CD4-positive, alpha-beta T cell treated with Interleukin-10 for 1 hour (primary cell): ENCODE measurements at places on chromosomes 7 and 10.

DNA sequence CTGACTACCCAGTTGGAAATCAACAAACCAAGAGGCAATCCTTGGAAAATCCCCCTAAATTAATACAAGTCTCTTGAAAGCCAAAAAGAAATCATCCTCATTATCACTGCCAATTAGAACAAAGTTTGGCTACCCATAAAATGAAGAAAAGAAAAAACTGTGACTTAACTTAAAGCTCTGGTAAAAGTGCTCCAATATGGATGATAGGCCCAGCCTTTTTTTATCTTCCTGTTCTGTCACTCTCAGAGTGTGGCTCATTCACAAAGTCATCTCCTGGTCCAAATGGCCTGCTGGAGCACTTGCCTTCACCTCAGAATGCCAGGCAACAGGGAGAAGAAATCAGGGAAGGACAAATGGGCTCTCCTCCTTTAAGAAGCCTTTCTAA is 155.1 kb upstream of the GHITM start:
- DNase-seq = no peak

DNA sequence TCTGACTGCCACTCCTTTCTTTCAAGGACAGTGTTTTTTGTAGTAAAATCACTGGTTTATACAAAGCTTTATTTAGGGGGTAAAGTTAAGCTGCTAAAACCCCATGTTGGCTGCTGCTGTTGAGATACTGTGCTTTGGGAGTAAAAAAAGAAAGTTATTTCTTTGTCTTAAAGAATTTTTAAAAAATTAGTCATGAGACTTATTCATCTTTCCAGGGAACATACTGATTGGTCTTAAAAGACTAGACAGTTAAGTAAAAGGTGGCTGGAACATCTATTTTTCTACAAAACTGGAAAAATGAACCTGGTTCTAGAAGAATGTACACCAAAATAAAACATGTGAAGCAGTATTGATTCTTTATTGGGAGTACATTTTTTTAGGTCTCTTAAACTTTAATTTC is 20.6 kb downstream of the BBIP1 start:
- no peak for DNase-seq

DNA sequence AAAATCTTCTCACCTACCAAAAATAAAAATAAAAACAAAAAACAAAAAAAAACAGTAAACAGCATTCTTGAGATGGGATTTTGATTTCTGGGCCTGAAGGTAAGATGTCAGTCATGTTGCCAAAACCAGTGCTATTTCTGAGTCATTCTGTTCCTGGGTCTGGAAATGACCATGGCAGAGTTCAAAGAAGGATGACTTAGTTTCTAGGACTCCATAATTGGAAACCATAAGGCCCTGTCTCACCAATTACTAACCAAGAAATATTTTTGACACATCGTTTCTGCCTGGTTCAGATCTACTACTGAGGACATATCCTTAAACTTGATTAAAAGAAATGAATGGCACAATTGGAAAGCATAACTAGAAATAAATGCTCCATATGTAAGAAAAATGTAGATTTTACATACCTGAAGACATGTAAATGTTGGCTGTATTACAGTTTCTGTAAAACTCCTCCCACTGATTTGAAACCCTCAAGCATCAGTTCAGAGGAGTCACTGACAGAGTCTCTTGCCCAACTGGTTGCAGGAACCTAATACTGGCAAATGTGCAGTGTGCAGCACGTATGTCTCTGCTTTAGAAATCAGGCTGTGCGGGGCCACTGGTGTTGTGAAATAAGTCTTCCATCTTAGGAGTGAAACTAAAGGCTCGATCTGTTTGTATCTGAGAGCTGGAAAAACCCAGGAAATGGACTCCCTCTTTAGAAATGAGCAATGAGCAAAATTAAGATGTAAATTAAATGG is 84.8 kb upstream of the EGR2 start:
- DNase-seq = no peak

GRCh38 chr7:92695308-92696261 is 105.4 kb upstream of the FAM133B start:
- DNase-seq = no peak

DNA sequence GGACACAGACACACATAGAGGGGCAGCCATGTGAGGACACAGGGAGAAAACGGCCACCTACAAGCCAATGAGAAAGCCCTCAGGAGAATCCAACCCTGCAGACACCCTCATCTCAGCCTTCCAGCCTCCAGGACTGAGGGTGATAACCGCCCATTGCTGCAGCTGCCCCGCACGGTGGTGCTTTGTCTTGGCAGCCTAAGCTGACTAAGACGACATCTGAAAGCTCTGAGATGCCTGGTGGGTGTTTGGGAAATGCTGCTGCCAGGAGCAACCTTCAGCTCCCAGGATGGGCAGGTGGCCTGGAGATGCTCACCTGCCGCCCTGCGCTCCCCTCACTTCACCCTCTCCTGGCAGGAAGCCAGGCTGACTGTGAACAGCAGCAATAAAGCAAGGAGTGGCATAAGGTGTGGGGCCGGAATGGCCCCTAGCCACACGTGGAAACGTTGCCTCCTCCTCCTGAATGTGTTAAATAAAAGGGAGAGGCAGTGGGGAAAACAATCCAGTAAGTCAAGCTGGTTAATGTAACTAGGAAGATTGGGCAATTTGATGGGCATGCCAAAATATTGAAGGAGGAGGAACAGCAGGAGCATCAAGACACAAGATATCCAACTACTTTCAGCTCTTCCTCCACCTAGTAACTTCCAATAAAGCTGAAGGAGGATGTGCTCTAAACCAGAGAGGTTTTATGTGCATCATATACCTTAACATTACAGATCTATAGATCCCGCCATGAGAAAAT is 121.5 kb downstream of the TNS3 start:
- no peak for DNase-seq

DNA sequence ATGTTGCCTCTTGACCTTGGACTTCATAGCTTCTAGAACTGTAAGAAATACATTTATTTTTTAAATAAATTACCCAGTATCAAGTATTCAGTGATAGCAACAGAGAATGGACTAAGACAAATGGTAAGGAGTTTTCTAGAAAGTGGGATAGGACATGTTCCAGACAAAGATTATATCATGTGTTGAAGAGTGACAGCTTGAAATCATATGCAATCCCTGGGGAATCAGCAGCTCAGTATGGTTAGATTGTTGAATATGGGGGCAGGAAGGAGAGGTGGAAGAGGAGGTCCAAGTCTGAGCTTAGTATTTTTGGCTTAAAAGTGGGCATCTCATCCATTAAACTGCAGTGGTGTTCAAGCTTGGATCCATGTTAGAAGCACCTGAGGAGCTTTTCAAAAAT is 74.1 kb downstream of the ENTPD1 start:
- no peak for DNase-seq

DNA sequence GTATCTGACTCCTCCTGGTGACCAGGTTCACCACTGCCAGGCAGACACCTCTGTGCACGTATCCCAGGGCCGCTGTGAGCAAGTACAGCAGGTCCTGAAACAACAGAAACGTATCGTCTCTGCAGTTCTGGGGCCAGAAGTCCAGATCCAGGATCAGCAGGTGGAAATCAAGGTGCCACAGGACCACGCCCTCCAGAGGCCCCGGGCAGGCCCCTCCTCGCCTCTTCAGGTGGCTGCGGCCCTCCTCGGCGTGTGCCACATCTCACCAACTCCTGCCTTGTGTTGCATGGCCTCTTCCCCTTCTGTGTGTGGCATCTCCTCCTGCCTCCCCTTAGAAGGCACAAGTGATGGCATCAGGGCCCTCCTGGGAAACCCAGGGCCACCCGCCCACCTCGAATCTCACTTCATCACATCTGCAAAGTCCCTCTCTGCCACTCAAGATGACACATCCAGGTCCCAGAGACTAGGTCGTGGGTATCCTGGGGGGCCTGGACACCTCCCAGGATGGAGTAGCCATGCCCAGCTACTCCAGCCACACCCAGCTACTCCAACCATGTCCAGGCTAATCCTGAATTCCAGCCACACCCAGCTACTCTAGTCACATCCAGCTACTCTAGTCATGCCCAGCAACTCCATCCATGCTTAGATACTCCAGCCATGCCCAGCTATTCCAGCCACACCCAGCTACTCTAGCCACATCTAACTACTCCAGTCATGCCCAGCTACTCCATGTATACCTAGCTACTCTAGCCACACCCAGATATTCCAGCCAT is 52.6 kb upstream of the DNAAF5 start:
- no peak for DNase-seq

GRCh38 chr7:130488392-130489139 is 3.3 kb upstream of the MEST start:
- DNase-seq = no peak

DNA sequence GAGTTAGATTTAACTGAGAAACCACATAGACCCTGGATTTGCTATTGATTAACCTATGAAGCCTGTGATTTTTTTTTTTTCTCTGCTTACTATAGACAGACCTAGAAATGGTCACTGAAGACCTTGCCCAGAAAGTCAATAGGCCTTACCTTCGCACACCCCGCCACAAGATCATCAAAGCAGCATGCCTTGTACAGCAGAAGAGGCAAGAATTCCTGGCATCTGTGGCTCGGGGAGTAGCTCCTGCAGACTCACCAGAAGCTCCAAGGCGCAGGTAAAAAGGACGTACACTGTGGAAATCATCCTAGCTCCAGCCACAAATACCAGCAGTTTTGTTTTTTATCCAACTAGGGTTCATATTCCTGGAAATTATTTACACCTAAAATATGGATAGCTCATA is 56.2 kb upstream of the GATAD1 start:
- no peak for DNase-seq

- DNase-seq = no peak
Observed at GRCh38 chr7:68958571-68958970, 639.7 kb upstream of the AUTS2 start.

- DNase-seq = no peak
Observed at GRCh38 chr7:140674356-140674800, 1.6 kb downstream of the ADCK2 start.

DNA sequence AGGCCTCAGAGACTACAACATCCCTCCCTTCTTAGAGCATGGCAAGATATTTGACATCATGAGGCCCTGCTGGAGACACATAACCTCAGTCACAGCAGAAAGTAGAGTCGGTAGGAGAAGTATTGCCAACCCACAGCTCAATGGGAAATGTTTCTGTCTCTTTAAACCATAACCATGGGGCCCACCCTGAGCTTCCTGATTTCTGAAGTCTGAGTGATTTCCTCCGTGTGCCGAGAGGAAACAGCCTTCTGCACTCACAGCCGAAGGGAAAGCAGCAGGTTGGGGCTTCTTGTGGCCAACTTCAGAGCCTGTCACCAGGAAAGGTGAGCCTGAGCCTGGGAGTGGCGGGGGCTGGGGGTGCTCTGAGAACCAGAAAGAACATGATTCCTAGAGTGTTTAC is at the start of gene GIMAP1:
TSS of gene GIMAP1 (plus strand) at position 246 of the 400 bp plus-strand sequence. CDS start 2,435 bp downstream, outside the sequence.
- DNase-seq = peak; percentile 75

DNA sequence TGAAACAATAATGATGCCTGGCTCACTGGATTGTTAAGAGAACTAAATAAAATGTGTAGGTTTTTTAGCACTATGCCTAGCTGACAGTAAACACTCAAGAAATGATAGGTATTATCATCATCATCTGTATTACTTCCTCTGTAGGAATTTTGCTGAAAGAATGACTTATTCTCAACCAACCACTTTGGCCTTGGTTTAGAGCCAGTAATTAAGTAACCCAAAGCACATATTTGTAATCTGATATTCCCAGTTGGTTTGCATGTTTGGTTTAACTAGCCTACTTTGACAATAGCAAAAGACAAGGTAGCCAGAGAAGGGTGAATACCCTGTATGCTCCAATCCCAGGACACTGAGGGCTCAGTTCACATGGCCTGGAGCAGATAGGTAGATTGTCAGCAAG is 34.4 kb downstream of the BCAP29 start:
- DNase-seq = no peak

DNA sequence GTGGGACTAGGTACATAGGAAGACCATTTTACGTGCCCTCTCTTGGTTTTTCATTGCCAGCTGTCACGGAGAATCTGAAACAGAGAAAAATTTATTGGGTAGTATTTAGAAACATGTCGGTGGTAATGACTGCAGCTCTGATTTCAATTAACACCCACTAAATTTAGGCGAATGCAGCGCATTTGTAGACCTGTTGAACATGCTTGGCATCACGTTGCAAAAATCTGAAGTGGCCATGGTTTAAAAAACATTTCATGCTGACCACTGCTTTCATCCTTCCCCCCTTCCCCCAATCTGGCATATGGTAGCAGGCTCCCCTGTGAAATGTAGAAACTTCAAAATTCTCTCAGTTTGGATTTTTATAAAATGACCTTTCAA is 34.0 kb downstream of the LRMDA start:
- no peak for DNase-seq

- no peak for DNase-seq
Observed at GRCh38 chr10:16950656-16951601, 133.7 kb upstream of the RSU1 start.

- no peak for DNase-seq
Observed at GRCh38 chr7:1969459-1970284, 263.1 kb downstream of the MAD1L1 start.

DNA sequence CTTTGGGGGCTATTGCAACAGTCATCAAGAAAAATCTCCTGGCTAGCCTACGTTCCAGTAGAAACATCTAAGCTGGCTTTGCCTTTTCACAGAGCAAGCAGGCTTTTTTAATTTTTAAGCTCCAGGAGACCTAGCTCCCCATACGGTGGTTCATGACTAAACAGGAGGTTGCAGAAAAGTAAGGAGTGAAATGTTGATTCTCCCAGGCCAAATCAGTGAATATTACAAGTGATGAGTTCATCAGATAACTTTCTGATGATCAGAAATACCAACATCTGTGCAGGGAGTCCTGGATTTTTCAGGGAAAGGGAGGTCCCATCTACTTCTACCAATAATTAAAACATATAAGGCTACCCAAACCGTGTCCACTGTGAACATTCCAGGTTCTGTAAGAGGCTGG is 477.3 kb upstream of the CELF2 start:
- no peak for DNase-seq

GRCh38 chr10:33064706-33065105 is 106.7 kb upstream of the ITGB1 start:
- no peak for DNase-seq

DNA sequence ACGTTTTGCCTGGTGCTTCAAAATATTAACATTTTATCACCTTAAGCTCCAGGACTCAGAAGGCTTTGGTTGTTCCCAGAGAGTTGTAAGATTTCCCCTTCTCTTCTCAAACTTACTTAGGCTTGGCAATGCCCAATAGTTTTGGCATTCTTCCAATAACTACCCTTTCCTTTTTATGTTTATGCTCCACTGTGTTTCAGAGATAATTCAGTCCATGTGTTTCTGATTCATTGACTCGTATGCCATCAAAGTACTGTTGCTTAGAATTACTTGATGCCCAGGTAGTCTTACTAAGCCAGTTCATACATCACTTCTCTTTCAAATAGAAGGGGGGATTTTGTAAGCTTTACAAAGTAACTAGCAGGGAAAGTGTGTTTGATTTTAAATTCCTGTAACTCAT is 66.6 kb downstream of the AGMO start:
- no peak for DNase-seq

DNA sequence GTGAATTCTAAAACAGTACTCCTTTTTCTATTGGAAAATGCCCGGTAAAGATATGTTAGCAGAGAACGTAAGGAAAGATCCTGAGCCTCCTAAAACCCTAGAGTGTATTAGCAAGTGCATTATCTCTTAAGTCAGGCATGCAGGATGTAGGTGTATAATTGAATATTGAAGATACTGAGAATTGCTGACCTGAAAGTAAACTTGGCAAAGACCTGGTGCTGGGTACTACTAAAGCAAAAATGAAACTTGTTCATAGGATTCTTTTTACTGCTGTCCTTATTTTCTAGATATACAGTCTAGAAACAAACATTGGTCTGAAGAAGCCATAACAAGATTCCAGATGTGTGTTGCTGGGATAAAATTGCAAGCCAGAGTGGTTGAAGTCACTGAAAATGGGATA is 18.8 kb upstream of the VWA2 start:
- DNase-seq = no peak

- no peak for DNase-seq
Observed at GRCh38 chr7:117217106-117218035, 105.5 kb downstream of the WNT2 start.
